Suprapubic skin (tissue), 4 donors: ENCODE measurements at places on chromosomes 2 and 18.

- DNase-seq, result no peak
These were observed 154.7 kb upstream of the CNTNAP5 start for GRCh38 chr2:123870206-123870880.

DNA sequence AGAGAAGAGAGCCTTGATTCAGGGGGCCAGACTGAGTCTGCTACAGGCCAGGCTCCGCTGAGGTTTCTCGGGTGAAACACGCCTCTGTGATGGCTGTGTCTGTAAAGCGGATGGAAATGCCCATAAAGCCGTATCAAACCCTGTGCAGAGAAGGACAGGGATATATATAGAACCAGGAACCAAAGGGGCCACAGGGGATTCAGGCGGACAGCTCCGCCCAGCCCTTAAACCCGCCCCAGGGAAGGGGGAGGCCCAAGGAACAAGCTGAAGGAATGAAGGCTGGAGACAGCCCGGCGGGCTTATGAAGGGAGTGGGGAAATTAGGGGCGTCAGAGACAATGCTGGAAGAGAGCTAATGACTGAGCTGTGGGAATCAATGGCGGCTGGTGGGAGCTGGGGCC is 42.1 kb downstream of the NHEJ1 start:
- no peak for DNase-seq

DNA sequence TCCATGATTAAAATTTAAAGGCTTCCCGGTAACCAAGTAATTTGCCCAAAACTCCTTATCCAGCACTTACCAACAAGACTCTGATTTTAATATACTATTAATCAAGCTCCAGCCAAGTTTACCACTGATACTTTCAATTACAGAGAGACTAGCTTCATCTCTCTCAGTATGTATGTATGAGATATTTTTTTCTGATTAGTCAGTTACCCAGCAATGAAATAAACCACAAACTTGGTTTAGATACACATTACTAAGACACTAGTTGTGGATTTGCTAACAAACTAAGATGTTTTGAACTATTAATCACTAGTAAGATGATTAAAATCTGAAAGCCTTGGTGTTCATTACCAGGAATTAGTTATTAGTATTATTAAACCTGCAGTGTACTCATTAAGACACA is 1272.2 kb upstream of the ACVR2A start:
- no peak for DNase-seq

GRCh38 chr2:18495058-18495457 is 65.4 kb downstream of the RDH14 start:
- DNase-seq, result no peak

GRCh38 chr2:181440919-181441318 is 16.3 kb upstream of the ITGA4 start:
- no peak for DNase-seq
